ENCODE measurements at places on chromosomes 4 and X. TPM values are rescaled to one million over a fixed set of nuclear protein-coding genes. Genes with fewer than 3 reads are reported as not detected.

Gene GASK1B
- total RNA-seq: not detected

- DNase-seq: no peak
Observed at GRCh38 chr4:106775636-106776035, 260.5 kb downstream of the DKK2 start.

- DNase-seq: peak; percentile 64
Observed at GRCh38 chr4:68466751-68467150, 19.5 kb downstream of the TMPRSS11E start.

Gene NDUFA1
- 102 TPM for total RNA-seq

DNA sequence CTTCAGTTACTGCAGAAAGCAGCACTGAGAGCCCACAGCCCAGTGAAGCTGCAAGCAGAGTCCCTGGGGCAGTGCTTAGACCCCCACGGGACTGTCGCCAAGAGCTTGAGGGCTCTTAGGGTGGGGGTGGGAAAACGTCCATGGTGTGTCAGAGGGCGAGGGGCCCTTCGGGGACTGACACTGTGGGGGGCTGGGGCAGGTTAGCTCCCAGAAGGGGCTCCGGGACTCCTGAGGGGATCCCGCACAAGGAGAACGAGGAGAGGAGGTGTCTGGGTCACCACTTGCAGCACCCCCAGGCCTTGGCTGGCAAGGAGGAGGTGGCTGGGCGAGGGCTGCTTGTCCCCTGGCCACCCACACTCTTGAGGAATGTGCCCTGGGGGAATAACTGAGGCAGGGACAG is 20.8 kb downstream of the NAT8L start:
- DNase-seq: no peak

- DNase-seq: peak; percentile 41
Observed at GRCh38 chr4:90357117-90357710, 230.0 kb downstream of the CCSER1 start.

Gene TMPRSS11A
- not detected for total RNA-seq

DNA sequence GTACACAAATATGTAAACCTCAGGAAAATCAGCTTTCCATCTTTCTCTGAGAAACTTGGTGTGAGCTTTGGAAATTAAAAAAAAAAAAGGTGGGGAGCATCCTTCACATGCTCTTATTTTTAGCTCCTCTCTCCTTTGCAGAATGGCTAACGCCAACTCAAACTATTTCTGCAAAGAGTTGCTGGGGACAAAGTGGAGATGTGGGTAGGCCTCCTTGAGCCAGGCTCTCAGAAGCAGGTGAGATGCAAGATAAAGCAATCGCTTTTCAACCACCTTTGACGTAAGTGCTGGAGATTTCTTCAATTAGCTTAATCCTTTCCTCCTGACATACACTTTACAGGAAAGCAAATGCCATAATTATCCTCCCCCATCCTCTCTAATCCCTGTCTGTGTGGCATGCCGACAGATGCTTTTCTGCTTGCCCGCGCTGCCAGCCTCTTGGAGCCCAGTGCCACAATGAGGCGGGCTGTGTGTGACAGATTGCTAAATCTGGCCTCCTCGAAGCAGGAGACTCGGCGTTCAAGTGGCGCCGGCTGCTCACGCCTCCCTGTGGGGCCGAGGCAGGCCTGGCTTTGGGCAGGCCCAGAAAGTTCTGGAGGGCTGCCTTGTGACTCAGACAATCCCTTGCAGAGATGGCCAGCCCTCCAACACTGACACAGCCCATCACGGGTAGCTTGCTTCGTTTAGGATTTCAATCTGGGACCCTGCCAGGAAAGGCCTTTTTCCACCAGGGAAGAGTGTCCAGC is 64.9 kb upstream of the SOD3 start:
- peak; percentile 18 for DNase-seq

DNA sequence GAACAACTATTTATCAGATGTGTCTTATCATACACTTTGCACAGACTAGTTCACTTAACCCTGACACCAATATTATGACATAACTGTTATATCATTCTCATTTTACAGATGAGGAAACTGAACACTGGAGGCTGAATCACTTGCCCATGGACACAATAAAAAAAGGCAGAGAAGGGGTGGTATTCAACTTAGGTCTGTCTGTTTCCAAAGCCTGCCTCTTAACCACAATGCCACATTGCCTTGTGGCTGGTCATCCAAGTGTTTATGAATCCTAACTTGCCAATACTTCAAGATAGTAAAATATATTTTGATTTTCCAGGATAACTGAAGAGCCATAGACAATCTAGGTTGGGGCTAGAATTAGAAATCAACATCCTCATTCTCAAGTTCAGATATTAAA is 327.8 kb downstream of the NR3C2 start:
- DNase-seq: no peak

- DNase-seq: no peak
Observed at GRCh38 chr4:8219236-8219635, 20.1 kb downstream of the SH3TC1 start.

- no peak for DNase-seq
Observed at GRCh38 chr4:55363691-55364351, 17.8 kb downstream of the SRD5A3 start.

Gene GAGE10
- total RNA-seq: not detected

Gene CXCL3
- 5.5 TPM for total RNA-seq

DNA sequence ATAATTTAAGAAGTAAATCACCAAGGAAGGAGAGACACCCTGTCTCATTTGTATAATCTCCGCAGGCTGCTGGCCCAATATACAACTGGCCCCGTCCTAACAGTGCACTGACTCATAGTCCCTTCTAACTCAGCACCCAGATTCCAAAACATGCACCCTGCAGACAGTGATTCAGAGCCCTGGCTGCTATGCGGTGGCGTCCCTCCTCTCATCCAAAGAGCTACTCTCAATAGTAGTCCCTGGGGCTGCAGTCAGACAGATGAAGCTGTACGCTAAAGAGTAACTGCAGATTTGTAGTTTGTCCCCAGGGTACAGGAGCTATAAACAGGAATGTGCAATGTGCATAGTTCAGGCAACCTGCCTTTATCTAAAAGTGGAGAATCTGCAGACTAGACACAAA is 23.0 kb downstream of the GABRA3 start:
- DNase-seq: peak; percentile 6

Gene TREX2
- 0.84 TPM for total RNA-seq

DNA sequence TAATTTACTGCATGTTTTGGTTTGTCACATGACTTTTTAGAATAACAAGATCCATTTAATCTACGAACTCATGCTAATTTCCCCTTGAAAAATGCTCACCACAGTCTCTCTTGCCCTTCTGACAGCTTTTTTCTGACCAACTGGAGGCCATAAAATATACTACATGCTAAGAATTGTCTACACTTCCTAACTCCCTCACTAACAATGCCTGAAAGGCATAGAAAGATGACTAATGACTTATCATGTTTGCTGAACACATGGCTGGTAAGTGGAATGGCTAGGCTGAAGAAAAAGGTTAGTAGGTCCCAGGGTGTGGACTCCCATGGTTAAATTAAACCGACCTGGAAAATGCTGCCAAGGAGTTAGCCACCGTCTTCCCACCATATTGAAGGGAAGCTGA is 309.9 kb downstream of the SPOCK3 start:
- DNase-seq: peak; percentile 61

GRCh38 chr4:83108101-83108861 is 6.2 kb downstream of the PLAC8 start:
- DNase-seq: no peak

Gene HTT
- 14.7 TPM for total RNA-seq

Gene RPL34
- 1,285 TPM for total RNA-seq

GRCh38 chr4:87855559-87855958 is 22.8 kb downstream of the MEPE start:
- no peak for DNase-seq

- DNase-seq: no peak
Observed at GRCh38 chr4:114807357-114807756, 208.8 kb downstream of the UGT8 start.

GRCh38 chr4:25223802-25224375 is 9.9 kb upstream of the PI4K2B start:
- DNase-seq: peak; percentile 21

Gene MORC4
- 14.4 TPM for total RNA-seq

GRCh38 chr4:68904786-68905185 is 46.8 kb downstream of the UGT2A3 start:
- DNase-seq: peak; percentile 18

Gene RADX
- 4.2 TPM for total RNA-seq

- peak; percentile 14 for DNase-seq
Observed at GRCh38 chr4:16516796-16517439, 290.6 kb upstream of the TAPT1 start.

- DNase-seq: no peak
Observed at GRCh38 chr4:108172753-108173598, 4.2 kb upstream of the LEF1 start.

Gene PRSS12
- total RNA-seq: 0.07 TPM

DNA sequence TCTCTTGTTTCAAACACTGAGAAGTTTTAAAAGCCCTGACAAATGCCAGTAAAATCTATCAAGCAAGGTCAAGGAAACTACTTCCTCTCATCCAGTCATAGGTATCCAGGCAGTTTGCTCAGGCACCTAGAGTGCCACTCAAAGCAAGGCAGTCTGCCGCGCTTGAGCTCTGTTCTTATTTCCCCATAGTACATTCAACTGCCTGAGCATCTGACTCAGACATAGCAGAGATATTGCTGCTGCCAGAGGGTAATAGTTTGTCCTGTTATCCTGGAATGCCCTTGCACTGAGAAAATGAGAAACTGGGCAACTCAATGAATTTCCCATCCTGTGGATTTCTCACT is 16.1 kb upstream of the ATP8A1 start:
- DNase-seq: peak; percentile 18

DNA sequence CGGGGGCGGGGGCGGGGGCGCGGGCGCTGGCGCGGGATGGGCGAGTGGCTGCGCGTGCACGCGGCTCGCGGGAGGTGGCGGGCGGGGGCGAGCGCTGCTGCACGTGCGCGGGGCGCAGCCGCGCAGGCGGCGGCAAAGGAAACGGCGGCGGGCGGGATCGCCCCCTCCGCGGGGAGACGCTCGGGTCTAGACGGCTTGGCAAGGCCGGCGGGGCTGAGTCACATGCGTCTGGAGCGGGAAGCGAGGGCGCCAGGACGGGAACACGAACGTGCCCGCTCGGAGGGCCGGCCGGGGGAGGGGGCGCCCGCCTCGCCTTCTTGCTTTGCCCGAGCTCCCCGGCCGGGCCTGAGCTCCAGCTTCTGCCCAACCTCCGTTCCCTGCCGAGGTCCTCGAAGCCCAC is 4.3 kb upstream of the HAUS7 start:
- DNase-seq: no peak

DNA sequence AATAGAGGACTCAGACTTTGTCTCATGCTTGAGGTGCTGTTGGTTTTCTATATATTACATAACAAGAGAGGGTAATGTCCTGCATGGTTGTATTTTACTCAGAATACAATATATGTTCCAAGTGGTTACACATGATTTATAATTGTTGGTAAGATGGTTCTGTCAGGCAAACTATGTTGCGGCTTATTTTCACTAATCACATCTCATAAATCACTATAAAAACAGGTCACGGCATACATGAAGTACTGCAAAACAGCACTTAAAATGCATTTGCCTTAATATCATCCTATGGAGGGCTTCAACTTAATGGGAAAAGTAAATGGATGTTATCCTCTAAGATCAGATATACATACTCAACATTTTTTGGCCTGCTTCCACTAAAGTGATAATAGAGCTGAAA is 246.0 kb upstream of the ARSJ start:
- no peak for DNase-seq

Gene GRSF1
- 97.5 TPM for total RNA-seq

- no peak for DNase-seq
Observed at GRCh38 chr4:157121401-157121800, 45.5 kb downstream of the GLRB start.

GRCh38 chr4:166146806-166147540 is 273.9 kb downstream of the TLL1 start:
- DNase-seq: peak; percentile 18

DNA sequence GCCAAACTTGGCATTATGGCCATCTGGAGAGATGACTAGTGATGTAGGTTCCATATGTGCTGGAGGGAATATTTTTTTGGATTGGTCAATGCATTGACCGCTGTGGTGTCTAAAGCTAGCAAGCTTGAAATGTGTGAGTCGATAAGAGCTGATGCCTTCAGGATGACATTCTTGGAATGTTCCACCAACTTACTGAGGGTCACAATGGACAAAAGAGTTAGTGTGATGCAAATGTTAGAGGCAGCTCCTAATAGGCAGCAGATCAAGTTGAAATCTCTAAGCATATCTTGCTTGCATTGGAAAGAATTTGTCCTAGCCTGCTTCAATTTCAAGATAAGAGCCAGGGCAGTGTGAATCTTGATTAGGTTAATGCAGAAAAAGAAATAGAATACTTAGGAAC is 210.4 kb upstream of the AFF2 start:
- DNase-seq: peak; percentile 0

- DNase-seq: no peak
Observed at GRCh38 chr4:44086753-44087152, 361.9 kb downstream of the KCTD8 start.

DNA sequence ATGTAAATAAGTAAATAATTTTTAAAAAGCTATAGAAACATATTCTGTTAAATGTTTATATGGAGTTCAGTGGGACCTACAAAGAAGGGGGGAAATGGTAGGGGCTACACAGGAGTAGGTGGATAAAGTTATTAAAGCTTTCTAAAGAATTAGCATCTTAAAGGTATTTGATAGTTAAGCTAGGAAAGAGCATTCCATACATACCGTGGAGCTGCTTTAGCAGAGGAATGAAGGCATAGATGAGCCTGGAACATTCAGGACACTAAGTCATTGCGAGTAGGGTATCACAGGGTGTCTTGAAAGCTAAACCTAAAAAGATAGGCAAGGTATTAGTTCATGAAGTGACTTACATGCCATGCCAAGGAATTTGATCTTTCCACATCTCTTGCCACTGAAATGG is 60.4 kb downstream of the SLC10A6 start:
- DNase-seq: no peak

Gene NOA1
- 23.5 TPM for total RNA-seq

Gene RASGEF1B
- total RNA-seq: not detected

GRCh38 chrX:136692271-136692670 is 44.3 kb downstream of the CD40LG start:
- no peak for DNase-seq

DNA sequence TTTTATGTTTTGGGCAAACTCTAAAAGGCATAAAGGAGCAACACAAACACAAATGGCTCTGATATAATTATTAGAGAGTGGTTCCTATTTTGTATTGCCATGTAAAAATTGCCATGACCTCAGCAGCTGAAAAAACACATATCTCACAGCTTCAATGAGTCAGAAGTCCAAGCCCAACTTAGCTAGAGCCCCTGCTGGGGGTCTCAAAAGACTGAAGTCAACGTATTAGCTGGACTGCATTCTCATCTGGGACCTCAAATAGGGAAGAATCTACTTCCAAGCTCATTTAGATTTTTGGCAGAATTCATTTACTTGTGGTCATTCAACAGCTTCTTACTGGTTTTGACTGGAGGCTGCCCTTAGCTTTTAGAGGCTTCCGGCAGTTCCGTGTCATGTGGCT is 47.4 kb downstream of the FREM3 start:
- DNase-seq: no peak

GRCh38 chrX:150958177-150958576 is 25.0 kb upstream of the HMGB3 start:
- DNase-seq: no peak

Data from HT1080 (cell line).